CD14-positive monocyte (primary cell): ENCODE measurements at places on chromosomes 16 and 17.

DNA sequence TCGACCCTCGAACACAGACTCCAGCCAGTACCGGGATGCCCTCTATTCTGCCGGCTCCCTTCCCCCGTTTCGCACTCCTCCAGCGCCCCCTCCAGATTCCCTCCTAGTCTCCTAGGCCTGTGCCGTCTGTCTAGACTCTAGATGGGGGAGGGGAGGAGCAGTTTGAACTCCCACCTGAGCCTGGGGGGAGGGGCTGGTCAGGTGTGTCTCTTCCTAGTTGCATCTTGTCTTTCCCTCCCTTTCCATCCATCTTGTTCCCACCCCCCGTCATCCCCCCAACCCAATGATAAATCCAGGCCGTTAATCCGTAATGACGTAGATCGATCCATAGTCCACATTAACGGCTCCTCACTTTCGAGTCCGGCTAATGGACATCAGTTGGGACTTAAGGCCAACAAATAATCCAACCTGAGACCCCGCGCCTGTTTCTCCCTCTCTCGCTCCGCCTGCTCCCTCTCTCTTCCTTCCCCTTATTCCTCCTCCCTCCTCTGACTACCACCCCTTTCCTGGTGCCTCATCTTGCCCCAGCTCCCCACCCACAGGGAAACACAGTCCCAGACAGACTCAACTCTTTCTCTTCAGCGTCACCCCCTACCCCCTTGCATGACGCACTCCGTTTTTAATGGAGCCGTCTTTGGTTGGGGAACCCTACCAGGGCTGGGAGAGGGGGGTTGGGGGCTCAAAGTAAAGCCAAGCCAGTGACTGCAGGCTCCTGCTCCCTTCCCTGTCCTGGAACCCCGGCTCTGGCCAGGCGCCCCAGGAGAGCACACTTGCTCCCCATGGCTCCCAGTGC is 3.4 kb upstream of the HOXB5 start:
- DNase-seq: no peak

GRCh38 chr17:58325976-58326468 is 2.6 kb downstream of the TSPOAP1 start:
- no peak for DNase-seq

- peak; percentile 43 for DNase-seq
Measured at GRCh38 chr17:78993241-78993956, 13.7 kb upstream of the LGALS3BP start.

DNA sequence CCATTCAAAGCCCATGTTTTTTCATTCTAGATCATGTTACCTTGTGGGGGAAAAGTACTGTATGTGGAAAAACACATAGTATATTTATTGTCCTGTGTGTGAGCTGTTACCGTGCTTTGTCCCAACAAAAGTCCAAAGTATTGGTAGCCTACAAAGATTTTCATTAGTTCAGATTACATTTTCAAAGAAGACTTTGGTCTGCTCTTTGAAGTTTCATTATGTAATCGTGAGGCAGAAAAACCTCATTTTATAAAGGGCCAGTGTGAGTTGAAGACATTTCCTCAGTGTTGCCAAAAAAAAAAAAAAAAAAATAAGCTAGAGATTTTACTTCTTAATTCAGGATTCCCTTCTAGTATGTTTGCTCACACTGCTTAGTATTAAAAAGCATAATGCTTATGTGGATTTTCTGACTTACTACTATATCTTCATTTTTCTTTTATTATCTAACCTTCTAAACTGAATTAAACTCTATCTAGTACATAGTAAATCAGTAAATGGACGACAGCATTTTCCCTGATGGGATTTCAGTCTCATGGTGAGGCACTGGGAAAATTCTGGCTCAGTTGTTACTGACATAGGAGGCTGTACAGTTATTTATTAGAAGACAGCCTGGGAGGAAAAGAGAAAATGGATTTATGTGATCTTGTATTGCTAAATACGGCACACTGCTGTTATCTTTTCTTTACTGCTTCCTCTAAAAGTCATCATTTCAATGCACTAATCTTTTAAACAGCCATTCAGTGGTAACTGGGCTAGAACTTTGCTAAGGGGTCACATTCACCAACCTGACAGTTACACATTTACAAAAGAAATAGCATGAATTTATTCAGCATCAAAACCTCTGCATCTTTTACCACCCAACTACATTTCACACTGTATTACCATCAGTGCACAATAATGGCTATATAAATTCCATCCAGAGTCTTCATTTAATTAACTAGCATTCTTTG is 100.6 kb downstream of the STXBP4 start:
- no peak for DNase-seq

DNA sequence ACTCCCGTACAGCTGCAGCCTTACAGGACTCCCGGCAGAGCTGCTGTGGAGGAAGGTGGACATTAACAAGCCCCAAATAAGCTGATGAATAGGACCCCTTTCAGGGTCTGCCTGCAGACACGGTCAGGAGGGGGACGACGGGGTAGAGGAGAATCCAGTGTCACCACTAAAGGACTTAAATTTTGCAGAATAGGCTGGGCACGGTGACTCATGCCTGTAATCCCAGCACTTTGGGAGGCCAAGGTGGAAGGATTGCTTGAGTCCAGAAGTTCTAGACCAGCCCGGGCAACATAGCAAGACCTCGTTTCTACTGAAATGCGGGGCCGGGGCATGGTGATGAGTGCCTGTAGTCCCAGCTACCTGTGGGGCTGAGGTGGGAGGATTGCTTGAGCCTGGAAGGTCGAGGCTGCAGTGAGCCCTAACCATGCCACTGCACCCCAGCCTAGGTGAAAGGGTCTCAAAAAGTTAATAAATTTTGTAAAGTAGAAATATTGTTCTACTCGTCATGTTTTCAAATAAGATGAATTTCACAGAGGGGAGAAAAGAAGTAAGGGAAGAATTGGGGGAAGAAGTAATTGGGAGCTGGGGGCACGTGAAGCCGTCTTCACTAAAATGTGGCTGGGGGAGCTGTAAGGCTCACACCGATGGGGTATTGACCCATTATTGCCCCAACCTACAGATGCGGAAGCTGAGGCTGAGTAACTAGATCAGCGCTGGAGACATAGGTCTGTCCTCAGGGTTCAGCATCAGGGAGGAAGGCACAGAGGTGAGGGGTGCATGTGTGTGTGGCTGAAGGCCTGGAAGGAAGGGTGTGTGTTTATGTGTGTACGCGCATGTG is 4.7 kb downstream of the LITAFD start:
- DNase-seq: no peak

- DNase-seq: no peak
Measured at GRCh38 chr16:72129976-72130656, 36.5 kb downstream of the DHX38 start.

GRCh38 chr17:57262557-57262956 is 6.2 kb downstream of the MSI2 start:
- no peak for DNase-seq

GRCh38 chr17:59331929-59332748 is 684 bp downstream of the YPEL2 start:
- peak; percentile 29 for DNase-seq

DNA sequence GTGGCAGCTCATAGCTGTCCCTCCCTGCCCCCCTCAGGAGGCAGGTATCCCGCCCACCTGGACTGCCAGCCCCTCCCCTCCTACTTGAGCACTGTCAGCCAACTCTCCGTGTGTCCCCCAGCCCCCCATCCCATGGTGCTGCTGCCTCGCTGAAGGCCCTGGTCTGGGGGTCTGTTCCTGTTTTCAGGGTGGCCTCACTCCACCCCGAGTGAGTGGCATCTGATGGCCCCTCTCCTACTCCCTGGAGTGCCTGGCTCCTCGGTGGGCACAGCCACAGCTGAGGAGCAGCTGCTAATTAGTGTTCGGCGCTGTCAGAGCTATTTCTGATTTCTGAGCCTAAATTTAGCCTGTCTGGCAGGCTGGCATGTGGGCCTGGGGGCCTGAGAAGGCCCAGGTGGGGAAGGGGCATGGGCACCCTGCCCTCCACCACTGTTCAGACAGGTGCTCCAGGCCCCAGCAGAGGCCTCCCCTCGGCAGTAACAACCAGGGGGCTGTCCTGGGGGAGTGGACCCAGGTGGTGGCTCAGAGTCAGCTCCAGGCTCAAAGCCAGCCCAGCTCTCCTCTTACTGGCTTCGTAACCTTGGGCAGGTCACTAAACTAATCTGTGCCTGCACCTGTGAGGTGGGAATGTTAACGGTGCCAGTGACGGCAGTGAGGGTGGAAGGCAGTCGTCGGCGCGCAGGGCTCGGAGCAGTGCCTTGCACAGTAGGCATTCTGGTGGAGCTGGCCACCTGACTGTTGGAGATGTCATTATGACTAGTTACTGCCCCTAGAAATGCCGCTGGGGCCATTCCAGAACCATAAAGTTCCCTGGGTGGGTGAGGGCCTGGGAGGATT is 6.5 kb downstream of the FMNL1 start:
- DNase-seq: no peak

- no peak for DNase-seq
Measured at GRCh38 chr16:85755929-85756768, 5.3 kb upstream of the C16orf74 start.

DNA sequence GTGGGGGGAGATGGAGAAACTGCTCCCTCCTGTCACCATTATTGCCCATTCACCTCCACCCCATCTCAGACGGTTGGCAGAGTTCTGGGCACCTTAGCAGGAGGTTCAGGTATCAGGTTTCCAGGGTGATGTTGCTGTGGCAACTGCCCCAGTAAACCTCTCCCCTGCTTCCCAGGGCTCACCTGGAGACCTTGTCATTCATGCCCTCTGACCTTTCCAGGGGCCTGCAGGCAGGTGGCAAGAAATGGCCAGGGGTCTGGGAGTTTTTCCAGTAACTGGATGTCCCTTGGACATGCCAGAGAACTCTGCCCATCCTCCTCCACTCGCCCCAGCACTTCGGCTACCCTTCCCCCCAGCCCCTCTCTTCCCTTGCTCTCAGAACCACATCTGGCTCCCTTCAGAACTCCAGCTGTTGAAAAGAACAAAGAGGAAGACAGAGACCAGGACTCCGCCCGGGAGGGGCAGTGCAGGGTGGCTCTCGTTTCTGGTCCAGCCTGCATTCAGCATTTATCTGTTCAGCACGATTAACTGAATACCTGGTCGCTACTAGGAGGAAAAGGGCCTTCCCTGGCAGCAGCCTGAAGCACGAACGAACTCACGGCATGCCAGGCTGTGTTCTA is 8.5 kb downstream of the MLLT6 start:
- no peak for DNase-seq

DNA sequence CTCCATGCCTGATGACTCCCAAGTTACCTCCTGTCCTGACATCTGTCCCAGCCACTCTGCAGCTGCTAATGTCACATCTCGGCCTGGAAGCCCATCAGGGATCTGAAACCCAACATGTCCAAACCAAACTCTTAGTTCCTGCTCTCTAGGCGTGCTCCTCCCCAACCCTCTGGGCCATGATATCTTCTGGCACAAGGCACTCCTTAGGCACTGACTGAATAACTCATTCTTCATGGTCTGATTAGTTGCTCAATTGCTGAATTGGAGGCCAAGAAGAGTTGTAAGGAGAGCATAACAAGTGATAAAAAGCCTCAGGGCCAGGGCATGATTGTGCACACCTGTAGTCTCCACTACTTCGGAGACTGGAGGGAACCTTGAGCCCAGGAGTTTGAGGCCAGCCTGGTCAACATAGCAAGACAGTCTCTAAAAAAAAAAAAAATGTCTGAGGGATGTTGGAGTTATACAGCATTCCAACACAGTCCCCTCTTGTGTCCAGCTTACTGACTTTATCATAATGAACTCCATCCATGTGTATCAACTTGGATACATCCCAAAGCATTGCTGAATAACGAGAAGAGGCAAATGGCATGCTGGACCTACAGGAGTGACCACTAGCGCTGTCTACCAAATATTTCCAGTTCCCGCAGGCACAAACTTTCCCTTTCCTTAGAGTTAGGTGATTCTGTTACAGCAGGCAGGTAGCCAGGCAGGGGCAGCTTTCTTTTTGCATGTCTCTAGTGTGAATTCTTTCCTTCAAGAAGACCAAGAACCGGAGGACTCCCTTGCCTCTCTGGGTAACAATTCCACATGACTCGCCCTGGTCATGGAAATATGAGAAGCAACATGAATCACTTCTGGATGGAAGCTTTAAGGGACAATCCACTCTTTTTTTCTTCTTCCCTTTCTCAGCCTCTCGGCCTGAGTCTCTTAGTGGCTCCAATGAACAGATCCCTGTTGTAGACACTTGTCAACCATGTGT is 18.1 kb upstream of the SHCBP1 start:
- no peak for DNase-seq

DNA sequence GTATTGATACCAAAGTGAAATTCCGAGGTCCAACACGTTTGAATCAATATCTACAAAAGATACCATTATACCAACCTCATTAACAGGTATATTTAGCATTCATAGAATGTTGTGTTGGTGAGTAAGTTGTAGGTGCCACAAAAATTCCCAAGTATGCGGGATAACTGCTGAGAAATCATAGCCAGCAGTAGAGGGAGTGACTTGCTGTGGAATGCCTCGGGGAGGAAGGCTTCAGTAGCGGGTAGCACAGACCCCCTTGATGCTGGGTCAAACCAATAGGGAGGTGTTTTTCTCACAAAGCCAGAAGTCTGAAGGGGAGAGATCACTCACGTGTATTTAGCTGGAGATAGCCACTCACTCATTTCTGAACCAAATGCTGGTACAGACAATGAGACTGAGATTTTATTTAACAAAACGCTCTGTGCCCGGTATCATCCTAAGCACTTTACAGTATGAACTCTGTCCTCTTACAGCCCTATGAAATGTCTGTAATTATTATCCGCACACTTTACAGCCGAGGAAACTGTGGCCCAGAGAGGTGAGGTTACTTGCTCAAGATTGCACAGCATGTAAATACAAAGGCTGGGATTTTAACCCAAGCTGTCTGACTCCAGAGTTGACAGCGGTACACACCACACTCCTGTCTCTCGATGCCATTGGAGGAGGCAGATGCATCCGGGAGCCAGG is 23.1 kb downstream of the HSBP1 start:
- no peak for DNase-seq
